Esophagus squamous epithelium (tissue), 5 donors: ENCODE measurements at places on chromosomes 11 and 22.

GRCh38 chr11:79287952-79288351, 152.9 kb downstream of the TENM4 start:
- DNase-seq, result no peak

GRCh38 chr11:80960381-80961029, 1519.7 kb upstream of the TENM4 start:
- DNase-seq, result no peak

DNA sequence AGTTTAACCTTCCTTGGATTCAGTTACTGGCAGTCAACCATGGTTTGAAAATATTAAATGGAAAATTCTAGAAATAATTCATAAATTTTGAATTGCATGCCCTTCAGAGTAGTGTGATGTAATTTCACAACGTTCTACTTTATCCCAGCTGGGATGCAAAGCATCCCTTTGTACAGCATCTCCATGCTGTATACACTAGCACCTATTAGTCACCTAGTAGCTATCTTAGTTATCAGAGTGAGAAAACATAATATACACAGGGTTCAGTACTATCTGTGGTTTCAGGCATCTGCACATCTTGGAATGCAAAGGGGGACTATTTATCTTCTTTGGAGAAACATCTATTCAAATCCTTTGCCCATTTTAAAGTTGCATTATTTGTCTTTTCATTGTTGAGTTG, 30.8 kb downstream of the CBL start:
- DNase-seq, result no peak

- no peak for DNase-seq
Measured at GRCh38 chr11:79413268-79413667, 27.6 kb downstream of the TENM4 start.

GRCh38 chr22:25213221-25213620, 6.2 kb upstream of the CRYBB2 start:
- no peak for DNase-seq

DNA sequence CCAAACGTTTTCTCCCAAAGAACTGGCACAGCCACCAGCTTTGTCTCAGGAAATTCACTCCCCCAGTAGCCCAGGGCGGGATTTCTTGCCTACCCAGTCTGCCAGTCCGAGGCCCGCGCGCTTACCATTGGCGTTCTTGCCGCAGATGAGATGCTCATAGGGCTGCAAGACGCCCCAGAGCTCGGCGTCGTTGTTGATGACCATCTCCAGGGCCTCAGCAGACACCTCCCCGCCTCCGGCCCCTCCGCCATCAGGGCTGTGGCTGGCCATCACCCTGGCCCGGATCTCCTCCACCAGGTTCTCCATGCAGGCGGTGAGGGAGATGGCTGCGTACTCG, 1.3 kb downstream of the ABTB2 start:
- no peak for DNase-seq

GRCh38 chr11:11044137-11044855, 186.4 kb upstream of the ZBED5 start:
- DNase-seq, result no peak

- DNase-seq, result no peak
Measured at GRCh38 chr11:116864531-116864930, 27.1 kb upstream of the APOA1 start.

- no peak for DNase-seq
Measured at GRCh38 chr11:36352922-36353321, 56.8 kb downstream of the PRR5L start.

DNA sequence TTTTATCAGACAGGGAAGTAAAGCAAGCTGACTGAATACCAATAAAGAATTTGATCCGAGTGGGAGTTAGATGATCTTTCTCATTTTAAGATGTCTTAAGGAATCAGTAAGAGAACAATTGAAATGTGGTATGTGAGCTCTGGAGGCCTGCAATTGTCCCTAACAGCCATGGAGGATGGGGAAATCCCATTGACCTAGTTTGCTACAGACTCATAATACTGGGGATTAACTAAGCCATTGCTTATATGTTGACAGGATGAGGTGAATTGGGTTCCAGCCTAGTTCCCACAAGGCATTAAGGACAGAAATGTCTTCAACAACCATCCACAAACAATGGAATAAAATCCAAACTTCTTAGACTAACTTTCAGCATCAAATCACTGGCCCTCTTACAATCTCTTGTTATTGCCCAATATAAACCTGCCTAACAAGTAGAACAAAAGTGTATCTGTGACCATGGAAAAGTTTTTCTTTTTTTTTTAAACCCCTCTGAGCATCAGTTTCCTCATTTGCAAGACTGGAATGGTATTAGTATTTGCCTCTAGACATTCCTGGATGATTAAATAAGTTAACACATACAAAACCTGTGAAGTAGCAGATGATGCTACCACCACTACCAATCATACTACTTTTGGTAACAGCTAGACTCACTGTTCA, 773.2 kb downstream of the DLG2 start:
- no peak for DNase-seq

GRCh38 chr11:90500922-90501568, 278.2 kb upstream of the CHORDC1 start:
- DNase-seq, result no peak

DNA sequence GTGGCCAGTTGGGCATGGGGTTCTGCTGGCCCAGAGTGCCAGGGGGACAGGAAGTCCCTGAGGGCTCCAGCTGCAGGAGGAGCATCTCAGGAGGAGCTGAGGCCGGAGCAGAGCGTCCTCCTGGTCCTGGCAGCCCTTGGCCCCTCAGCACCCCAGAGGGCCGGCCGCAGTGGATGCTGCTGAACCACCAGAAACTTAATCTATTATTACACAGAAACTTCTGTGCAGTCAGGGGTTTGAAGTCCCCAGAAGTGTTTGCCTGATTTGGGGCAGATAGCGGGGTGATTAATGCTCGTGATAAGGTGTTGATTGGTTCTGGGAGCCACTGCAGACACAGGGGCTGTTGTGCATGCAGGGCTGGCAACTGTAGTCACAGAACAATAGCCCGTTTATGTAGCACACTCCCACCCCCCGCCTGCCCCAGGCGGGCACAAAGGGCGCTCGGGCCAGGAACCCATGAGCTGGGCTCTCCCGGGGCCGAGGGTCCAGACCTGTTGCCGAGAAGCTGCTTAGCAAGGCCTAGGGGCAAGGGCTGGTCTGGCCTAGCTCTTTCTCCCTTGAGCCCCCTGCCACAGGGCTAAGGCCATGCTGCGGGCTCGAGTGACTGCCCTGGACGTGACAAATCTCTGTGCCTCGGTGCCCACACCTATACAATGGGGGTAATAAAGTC, 29.0 kb upstream of the KCNQ1OT1 start:
- no peak for DNase-seq

DNA sequence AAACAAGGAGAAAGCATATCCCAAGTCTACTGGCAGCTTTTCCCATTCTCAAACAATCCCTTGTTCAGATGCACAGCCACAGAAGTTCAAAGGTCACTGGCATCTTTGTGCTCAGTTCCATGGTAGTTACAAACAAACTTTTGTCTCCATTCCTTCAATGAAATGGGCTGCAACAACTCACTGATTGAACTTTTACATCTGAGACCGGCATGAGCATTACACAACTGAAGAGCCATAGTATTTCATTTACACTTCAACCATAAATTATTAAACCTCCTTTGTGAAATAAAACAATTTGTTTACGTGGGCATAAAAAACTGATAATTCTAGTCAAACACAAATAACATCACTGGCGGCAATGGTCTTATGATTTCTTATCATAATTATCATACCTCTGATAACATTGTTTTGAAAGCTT, 67.8 kb upstream of the ARHGAP32 start:
- DNase-seq, result no peak

DNA sequence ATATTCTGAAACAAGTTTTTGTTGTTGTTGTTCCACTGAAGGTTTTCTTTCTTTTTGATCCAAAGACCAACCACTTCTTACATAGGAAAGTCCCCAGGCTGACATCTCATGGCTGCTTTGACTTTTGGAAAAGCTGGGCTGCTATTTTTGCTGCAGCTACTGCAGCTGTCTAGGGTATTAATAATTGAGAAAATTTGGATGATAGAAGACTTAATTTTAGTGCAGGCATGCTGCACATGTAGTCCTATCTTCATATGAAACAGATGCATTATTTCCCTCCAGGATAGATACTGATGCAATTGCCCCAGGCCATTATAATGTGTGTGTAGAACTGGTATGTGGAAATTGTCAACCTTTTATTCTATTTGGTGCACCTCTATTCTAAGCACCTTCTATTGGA, 131.4 kb downstream of the NAV2 start:
- DNase-seq, result no peak

DNA sequence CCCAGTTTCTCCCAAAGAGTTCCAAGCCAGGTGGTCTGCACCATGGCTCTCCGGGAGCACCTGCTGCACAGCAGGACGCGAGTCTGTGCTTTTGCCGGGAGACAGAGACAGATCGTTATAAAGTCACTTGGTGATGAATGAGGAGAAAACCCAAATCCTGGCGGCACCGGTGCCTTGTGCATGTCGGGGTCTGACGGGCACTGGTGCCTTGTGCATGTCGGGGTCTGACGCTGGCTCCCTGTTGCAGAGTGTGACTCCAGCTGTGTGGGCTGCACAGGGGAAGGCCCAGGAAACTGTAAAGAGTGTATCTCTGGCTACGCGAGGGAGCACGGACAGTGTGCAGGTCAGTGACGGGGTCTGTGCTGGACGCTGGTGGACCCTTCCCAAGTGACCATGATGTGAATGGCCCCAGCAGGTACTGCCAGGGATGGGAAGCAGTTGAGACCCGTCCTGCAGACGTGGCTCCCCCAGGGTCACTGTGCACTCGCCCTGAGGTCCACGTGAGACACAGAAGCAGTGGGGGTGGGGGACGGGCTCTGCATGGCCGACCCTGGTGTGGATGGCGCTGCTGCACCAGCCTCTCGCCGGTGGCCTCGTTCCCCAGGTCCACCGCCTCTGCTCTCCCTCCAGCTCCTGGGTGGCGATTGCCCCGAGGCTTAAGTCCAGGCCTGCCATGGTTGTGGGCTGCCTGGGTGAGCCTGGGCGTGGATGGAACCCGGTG, 5.8 kb downstream of the CRELD2 start:
- DNase-seq, result no peak

DNA sequence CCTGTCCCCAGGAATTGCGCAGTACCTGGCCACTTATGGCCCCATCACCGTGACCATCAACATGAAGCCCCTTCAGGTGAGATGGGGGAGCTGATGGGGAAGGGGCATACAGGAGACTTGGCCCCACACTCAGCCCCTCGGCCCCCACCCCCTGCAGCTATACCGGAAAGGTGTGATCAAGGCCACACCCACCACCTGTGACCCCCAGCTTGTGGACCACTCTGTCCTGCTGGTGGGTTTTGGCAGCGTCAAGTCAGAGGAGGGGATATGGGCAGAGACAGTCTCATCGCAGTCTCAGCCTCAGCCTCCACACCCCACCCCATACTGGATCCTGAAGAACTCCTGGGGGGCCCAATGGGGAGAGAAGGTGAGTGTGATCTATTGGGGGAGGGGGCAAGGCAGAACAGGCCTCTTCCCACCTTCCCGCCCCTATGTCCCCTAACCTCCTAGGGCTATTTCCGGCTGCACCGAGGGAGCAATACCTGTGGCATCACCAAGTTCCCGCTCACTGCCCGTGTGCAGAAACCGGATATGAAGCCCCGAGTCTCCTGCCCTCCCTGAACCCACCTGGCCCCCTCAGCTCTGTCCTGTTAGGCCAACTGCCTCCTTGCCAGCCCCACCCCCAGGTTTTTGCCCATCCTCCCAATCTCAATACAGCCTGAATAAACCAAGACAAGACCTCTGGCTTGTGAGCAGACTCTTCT, 3.6 kb downstream of the CTSW start:
- DNase-seq, result no peak

DNA sequence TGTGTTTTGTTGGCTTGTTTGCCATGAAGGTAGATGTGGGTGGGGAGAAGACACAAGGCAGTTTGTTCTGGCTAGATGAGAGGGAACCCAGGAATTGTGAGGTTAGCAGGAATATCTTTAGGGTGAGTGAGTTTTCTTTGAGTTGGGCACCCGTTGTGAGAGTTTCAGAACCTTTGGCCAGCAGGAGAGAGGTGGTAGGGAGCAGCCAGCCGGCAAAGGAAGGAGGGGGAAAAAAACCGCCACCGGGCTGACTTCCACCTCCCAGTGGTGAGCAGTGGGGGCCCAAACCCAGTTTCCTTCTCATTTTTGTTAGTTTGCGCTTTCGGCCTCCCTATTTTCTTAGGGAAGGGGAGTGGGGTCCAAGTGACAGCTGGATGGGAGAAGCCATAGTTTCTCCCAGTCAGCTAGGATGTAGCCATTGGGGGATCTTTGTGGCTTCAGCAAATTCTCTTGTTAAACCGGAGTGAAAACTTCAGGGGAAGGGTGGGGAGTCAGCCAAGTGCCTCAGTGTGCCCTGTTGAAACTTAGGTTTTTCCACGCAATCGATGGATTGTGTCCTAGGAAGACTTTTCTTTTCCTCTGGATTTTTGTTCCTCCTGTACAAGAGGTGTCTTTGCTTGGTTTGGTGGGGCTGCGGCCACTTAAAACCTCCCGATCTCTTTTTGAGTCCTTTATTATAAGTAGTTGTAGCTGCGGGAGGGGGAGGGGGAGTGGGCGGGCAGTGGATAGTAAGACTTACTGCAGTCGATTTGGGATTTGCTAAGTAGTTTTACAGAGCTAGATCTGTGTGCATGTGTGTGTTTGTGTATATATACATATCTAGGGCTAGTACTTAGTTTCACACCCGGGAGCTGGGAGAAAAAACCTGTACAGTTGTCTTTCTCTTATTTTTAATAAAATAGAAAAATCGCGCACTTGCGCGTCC, 1.1 kb upstream of the GCAT start:
- DNase-seq, result no peak

- no peak for DNase-seq
Measured at GRCh38 chr11:102560555-102561011, 30.0 kb upstream of the MMP7 start.

DNA sequence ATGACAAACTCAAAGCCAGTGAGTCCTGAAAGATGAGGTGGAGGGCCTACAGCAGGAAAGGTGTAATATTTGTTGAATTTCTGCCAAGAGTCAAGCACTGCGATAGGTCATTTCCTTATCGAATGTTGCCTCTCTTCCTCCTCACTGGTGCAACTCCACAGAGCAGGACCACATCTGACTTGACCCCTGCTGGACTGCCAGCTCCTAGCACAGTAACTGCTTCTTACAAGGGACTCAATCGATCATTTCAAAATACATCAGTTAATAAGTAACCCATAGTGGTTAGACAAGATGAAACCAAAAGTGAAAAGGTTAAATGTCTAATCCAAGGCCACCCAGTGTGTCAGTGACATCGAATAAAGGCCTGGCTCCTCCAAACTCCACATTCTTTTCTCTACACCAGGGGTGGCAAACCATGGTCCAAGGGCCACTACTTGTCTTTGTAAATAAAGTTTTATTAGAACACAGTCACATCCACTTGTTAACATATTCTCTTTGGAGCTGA, 98.5 kb upstream of the CSNK2A3 start:
- DNase-seq, result no peak
